ENCODE measurements at places on chromosomes 11 and 22. TPM values are rescaled to one million over a fixed set of nuclear protein-coding genes. Genes with fewer than 3 reads are reported as not detected.
A peak's percentile ranks its signal among the peaks of the same experiment; 100 is the strongest.

GRCh38 chr22:44445307-44445680 lies 52.7 kb downstream of the RTL6 start:
- no peak for DNase-seq

OR4B1 gene
- total RNA-seq = not detected

DNA sequence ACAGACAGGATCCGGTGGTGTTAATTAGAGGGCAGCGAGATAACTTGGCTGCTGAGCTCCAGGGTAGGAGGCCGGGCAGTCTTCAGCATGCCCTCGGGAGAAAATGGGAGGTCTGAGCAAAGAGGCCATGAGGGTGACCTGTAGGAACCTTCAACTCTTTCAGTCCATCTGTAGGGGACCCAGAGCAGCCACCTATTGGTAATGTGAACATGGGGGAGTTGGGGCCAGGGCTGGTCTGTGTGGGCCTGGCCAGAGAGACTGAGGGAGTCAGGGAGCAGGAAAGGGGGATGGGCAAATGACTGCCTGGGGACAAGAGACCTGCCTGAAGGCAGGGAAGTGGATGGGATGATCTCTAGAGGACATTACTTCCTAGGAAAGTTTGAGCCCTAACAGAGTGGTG lies 101.0 kb upstream of the NNMT start:
- DNase-seq = no peak

DNA sequence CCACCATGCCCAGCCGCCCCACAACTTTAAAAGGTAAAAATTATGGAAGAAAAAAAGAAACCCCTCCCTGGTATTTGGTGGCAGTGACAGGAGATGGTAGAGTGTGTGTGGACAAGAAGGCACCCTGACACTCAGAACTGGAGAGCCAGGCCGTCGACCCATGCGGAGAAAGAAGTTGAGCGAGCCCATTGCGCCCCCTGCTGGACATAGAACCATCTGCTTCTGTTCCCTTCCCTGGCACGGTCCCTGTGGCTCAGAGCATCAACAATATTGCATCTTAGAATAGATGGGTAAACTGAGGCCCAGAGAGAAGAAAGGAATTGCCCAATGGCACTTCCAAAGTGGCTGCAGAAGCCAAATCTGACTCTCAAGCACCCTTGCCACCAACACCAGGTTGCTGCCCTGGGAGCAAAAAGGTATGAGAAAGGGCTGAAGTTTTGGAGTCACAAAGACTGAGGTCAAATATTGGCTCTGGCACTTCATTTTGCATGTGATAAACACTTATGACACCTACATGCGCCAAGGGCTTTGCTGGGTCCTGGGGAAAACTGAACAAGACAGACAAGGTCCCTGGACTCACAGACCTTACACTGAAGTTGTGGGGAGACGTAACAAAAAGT lies 8.6 kb downstream of the MRPL11 start:
- peak; percentile 79 for DNase-seq

HIRA gene
- 36.4 TPM for total RNA-seq

Measured in Calu3 (cell line).